ENCODE measurements at places on chromosomes 11 and 22. TPM values are rescaled to one million over a fixed set of nuclear protein-coding genes. Genes with fewer than 3 reads are reported as not detected.
A peak's percentile ranks its signal among the peaks of the same experiment; 100 is the strongest.

DNA sequence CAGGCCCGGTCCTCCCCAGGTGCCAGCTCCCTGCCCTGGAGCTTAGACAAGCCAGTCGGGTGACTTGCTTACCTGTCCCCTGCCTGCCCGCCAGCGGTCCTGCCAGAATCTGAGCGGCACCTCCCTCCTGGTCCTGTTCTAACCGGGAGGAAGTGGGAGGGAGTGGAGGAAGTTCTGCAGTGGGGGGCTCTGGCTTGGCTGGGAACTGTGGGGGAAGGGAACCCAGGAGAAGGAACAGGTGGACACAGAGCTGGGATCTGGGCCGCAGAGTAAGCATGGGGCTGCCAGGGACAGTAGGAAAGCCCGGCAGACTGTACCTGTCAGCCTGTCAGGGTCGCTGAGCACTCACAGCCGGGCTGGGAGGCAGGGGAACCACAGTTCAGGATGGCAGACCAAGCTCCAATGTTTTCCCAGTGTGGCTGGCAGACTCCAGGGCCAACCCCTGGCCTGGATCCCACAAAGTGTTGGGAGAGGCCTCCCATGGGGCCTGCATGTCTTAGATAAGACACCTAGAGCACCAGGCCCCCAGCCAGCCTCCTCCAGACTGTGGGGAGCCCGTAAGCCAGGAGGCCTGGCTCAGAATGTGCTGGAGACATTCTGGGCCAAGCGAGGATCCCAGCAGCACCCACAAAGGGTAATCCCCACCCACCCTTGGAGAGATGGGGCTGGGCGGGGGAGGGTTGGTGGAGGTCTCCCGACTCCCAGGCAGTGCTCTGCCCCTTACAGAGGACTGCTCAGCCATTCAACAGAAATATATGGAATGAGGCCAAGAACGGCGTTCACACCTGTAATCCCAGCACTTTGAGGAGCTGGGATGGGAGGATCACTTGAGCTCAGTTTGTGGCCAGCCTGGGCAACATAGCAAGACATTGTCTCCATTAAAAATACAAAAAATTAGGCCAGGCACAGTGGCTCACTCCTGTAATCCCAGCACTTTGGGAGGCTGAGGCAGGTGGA is 2.3 kb downstream of the CYB5R3 start:
- no peak for DNase-seq

DNA sequence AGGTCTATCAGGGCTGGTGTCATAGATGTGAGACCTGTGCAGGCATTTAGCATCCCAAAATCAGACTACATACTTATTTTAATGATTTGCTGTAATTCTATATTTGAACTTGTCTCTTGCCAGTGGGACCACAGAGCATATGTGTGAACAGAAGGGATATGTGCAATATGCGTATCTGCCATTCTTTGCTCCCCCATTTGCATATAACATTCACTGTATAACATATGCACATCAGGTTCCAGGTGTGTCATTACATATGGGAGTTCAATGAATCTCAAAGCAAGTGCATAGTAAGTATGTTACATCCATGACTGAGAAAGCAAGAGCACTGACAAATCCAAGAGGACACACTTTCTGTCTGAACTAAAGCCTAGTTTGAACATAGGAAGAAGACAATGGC is 1115.1 kb upstream of the CNTN5 start:
- no peak for DNase-seq

TSPAN32 gene
- total RNA-seq = not detected

RIBC2 gene
- 11.0 TPM for total RNA-seq

OR51B2 gene
- not detected for total RNA-seq

GRCh38 chr11:88086297-88086696 is 88.9 kb downstream of the RAB38 start:
- no peak for DNase-seq

DNA sequence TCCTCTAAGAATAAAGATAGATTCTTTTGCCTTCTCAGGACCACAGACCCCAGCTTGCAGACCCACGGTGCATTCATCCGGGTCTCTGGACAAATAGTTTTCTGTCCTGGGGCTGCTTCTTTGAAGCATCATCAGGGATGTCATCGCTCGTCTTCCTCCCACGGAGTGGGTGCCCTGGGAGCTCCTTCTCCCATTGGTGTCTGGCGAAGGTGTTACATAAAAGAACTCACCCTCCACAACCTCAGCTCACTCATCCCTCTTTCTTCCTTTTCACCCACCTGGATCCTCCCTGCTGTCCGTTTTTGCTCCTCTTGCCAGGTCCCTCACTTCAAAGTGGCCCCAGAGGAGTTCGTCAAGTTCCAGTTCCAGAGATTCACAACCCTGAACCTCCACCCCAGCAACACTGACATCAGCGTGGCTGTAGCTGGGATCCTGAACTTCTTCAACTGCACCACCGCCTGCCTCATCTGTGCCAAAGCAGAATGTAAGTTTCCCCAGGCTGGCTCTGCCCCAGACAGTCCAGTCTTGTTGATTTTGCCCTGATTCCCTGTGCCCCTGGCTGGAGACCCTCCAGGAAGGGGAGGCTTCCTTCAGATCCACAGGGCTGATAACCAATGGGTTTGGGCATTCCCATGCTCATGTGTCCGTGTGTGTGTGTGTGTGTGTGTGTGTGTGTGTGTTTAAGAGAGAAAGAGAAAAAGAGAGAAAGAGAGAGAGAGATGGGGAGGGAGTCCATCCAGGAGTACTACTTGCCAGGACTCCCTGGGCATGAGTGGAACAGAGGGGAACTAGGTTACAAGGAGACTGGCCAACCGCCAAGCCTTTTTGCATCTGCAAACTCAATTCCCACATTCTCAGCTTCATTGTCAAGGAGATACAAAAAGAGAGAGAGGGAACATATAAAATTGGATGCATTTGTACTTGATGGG is 204.2 kb upstream of the TBCEL start:
- no peak for DNase-seq

- DNase-seq = peak; percentile 54
These were observed 31.4 kb downstream of the CREB3L1 start for GRCh38 chr11:46308631-46309419.

DNA sequence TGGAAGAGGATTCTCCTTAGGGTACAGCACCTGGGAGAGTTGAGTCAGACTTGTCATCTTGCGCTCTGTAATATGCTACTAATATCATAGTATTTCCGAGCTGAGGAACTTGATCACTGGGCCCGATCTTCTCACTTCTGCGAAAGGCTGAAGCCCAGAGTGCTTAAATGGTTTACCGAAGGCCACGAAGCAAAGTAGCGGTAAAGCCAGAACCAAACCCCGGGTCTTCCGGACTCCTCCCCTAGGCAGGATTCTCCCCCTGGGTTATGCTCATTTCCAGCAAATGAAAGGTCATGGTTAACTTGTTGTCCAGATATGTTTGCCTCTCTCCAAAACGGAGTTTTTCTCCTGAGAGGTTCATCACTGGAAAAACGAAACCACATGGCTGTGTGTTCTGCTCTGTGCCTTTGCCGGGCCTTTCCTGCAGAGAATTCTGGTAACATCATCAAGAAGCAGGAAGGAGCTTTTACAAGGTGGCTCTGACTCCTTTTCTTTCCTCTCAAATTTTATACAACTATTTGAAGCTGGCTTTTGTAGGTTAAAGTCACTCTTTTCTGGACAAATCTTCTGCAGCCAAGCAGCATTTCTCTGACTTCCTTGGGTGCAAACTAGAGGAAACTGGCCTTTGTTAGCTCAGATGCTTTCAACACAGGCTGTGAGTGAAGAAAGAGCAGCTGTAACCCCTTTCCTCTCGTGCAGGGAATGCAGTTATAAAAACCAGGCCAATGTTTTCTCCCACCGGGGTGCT is 35.5 kb downstream of the UBASH3B start:
- DNase-seq = no peak

GRCh38 chr11:68690671-68691401 is 6.5 kb downstream of the GAL start:
- DNase-seq = no peak

GRCh38 chr11:13947379-13947778 is 15.1 kb upstream of the SPON1 start:
- DNase-seq = no peak

RASSF10 gene
- total RNA-seq = 0.35 TPM

- no peak for DNase-seq
These were observed 478 bp upstream of the CD248 start for GRCh38 chr11:66317322-66317722.

TP53I11 gene
- 1.1 TPM for total RNA-seq

NCF4 gene
- 3.9 TPM for total RNA-seq

- no peak for DNase-seq
These were observed 1075.0 kb downstream of the BRD1 start for GRCh38 chr22:48752451-48753380.

PATE1 gene
- total RNA-seq = not detected

GRCh38 chr11:76166314-76166713 is 40.0 kb downstream of the WNT11 start:
- no peak for DNase-seq

DNA sequence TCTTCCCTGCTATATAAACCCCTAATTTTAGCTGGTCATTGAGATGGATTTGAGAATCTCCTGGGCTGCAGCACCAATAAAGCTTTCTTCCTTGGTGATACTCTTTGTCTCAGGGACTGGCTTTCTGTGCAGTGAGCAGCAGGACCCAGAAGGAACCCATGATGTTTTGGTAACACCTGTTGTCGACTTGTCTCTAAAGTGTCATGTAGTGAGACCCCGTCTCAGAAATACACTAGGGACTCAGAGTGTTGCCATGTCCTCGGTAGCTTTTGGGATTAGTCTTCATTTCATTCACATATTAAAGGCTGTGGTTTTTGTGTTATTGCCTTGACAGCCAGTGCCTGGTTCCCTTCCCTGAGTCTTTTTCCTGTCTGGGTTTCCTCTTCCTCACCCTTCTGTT is 1078.7 kb downstream of the TBC1D22A start:
- DNase-seq = no peak

OR5P2 gene
- 1.3 TPM for total RNA-seq

KRTAP5-3 gene
- total RNA-seq = not detected

TECTA gene
- total RNA-seq = 0.04 TPM

OR4A16 gene
- not detected for total RNA-seq

DNA sequence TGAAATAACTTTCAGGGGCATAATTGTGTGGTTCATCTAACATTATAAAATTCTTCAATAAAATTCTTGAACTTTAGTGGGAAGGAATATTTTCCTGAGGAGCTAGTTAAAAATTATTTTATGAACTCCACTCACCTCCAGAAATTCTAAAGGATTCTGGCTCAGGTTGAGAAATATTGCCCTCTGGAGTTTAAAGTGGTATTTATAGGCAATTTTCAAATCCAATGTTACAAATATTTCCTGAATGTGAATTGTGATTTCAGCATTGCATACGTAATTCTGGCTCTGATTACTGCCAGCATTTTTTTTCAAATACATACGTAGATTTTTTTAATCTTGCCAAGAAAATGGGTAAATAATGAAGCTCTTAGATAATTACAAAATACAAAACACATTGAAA is 598.2 kb upstream of the ANO3 start:
- DNase-seq = no peak

DNA sequence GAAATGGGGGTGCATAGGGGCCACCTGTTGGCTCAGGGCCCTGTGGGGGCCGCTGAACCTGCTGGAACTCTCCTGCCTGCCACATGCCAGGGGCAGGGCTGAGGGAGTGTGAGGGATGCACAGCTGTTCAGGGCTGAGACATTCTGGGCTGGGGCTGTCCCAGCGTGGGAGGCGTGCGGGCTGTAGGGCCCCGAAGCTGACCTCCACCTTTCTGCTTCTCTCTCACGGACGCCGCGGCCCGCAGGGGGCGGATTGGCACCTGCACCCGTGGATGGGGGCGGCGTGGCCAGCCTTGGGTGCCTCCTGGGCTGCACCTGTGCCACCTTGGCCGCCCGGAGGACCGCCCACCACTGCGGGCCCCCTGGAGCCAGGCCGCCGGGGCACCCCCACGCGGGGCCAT is 4.1 kb downstream of the CCDC188 start:
- DNase-seq = no peak

GRCh38 chr22:21707677-21708076 is 27.9 kb downstream of the YPEL1 start:
- no peak for DNase-seq

All from PC-9 (cell line).